ENCODE measurements at places on chromosomes 4 and X.

GRCh38 chr4:17646693-17647092 lies 32.3 kb downstream of the MED28 start:
- no peak for DNase-seq

DNA sequence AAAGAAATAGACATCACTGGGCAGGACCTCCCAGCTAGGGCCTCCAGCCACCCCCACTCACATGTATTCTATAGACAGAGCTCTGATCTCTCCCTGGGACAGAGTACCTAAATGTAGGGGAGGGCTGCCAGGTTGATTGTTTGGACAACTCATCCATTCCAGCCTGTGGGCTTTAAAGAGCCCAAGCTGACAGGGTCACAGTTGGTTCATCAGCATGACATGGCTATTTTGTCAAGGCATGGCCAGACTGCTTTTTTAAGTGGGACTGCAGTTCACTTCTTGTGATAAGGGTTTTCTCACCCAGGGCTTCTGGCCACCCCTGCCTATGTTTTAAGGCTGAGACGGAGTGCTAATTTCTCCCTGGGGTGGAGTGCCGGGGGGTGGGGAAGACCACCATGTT lies 63.3 kb downstream of the KLHL4 start:
- no peak for DNase-seq

DNA sequence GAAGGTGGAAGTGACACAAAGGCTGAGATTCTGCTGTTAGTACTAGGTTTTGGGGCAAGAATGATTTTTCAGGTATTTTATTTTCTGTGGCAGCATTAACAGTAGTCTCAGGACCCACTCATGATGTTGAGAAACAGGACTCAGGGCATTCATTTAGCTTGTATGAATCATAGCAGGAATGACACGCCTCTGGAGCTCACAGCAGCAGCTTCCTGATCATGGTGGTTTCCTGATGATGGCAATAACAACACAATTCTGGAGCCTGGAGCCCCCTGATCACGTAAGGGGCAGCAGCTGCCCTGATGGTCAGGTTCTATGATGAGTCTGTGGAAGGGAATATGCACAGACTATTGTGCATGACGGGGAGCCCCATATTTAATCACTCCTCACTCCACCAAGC lies 47.0 kb downstream of the TASL start:
- DNase-seq: no peak

DNA sequence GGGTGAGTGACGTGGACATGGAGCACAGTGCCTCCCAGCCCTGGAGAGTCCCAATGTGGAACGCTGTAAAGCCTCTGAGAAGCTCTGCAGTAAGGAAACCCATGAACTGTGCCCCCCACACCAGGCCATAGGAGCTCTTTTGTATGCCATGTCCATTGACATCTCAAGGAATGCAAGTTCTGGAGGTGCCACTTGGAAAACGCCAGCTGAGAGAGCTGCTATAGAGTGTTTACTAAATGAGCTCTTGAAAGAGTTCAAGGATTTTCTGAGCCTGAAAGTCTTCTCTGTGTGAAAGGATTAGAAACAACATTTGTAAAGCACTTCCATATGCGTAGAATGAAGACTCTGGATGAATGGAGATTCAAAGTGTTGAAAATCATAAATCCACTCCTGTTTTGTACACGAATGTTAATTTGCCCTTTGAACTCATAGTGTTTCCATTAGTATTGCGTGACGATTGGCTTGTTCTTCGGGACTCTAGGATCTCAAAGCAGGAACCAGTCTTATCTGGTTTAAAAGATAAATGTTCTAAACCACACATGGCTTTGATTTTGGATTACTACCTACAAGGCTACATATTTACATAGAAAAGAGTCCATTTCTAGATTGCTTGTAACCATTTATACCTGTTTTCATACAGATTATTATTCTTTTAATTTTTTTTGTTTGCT lies 41.8 kb upstream of the STOX2 start:
- DNase-seq: no peak

- no peak for DNase-seq
Measured at GRCh38 chrX:74438764-74439163, 17.5 kb downstream of the SLC16A2 start.

DNA sequence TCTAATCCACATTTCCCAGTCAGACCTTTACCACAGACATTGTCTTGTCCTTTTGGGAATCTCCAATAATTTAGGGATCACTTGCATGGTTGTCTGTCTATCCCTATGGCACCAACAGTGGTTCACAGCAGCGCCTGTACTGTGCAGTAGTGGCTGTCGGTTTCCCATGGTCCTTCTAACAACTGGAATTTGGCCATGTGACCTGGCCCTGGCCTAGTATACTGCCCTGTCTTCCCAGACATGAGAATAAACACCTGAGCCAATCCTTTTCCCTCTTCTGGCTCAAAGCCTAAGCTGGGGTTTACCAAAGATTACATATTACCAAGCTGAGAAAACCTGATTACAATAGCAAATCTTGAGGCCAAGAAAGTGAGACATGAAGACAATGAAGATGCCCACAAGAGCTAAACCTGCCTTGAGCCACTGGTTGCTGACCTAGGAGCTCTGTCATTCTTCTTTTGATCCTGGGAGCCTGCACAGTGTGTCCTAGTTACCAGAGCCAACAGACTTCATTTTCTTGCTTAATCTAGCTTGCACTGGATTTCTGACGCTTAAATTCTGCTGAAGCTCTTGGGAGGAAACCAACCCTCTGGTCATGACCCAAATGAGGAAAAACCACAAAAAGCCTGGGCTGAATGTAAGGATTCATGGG lies 92.1 kb downstream of the SCD5 start:
- DNase-seq: no peak

DNA sequence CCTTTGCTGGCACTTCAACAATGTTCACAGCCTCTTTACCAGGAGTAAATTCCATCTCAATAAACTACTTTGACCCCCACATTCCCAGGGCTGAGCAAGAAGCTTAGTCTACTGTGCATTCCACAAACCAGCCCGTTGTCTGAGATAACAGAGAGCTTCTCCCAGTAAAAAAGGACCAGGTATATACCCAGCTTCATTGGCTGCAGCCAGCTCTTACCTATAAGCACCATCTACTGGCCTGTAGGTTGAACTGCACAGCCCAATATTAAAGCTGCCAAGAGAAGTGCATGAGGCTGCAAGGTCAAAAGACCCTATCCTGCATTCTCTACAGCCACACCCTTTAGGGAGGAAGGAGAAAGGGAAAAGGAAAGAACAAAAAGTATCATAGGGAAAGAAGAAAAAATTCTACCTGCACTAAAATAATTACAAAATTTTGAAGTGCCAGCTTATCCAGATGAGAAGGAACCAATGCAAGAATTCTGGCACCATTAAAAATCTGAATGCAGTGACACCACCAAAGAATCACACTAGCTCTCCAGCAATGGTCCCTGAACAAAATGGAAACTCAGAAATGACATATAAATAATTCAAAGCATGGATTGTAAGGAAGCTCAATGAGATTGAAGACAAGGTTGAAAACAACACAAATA lies 45.7 kb upstream of the INTU start:
- no peak for DNase-seq

DNA sequence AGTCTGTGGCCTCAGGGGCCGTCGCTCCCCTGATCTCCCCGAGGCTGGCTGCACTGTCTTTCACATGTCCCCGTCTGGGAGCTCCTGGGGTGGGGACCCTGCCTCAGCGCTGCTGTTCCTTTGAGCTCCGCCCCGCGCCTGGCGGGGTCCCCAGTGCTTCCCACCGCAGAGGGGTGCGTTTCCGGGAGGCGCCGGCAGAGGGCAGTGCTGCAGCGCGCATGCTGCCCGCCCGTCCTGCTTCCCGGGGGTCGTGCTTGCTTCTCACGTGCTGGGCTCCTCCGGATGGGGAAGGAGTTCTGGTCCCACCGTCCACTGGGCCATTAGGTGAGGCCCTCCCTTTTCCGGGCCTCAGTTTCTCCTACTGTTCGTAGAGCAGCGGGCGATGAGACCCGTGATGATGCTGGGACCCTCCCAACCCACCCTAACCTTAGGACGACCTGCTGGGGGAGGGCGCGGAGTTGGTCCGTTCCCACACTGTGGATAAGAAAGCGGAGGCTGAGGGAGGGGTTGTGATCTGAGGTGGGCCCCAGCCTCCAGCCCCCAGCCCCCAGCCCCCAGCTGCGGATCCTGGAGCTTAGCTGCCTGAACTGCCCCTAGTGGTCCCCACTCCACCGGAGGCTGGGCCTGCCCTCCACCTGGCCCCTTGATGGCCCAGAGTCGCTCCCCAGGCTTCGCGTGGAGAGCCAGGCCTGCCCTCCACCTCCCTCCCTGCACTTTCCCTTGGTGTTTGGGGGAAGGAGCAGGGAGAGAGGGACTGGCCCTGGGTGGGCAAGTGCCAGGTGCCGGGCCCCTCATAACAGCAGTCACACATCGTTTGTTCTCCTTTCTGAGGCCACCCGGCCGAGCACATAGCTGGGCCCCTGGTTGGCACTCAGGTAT lies 15.3 kb downstream of the CPZ start:
- peak; percentile 68 for DNase-seq

DNA sequence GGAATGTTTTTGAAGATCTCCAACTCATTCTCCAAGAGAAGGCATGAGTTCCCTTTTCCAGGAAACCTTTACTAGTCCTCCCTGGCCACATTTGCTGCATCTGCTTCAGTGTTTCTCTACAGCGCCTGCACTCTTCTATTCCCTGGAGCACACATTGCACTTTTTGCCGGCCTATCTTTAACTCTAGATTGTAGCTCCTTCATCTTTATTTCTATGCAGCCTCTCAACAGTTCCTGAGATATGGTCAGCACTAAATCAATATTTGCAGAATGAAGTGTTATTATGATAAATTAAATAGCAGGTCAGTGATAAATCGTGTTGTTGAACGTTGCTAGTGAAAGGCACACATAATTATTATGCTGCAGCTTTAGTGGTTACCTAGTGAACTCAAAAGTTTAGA lies 88.3 kb downstream of the VCX3A start:
- no peak for DNase-seq

GRCh38 chrX:68146054-68146453 lies 287.2 kb downstream of the OPHN1 start:
- DNase-seq: no peak

DNA sequence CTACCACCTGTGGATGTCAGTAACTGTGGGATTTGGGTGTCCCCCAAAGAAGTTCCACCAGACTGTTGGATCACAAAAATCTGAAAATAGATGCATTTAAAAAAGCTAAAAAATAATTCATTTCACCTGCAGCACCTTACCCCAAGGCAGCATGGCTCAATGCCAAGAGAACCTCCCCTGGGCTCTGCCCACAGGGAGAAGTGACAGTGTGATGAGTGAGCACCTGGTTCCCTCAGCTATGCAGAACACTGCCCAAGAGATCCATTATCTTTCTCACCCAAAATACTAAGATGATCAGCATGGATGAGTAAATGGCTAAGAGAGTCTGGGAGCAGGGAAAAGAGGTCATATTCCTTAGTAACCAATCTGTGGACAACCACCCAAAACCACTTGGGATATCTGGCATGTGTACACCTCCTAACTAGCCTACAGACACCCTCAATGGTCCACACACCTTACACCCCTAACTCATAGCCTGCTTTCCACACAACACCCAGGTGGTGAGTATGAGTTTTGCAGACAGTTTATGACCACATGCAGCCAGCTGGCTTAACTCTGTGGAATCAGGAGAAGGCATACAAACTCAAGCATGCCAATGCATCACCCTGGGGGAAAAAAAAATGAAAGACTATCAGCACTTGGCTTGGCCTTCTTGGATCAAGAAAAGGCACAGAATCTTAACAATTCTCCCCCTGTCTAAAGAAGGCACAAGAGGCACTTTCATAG lies 416.5 kb upstream of the SMIM31 start:
- no peak for DNase-seq

DNA sequence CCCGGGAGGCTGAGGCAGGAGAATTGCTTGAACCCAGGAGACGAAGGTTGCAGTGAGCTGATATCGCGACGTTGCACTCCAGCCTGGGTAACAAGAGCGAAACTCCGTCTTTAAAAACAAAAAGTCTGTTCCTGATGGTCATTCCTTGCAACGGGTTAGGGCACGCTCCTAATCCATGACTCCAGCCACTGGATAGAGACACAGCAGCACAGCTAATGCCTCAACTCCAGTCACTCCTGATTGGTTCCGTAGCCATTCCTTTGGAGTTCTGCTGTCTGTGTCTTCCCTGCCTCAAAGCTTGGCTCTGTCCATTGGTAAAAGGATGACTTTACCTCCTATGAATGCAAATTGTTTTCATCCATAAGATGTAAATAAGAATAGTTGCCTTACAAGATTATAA lies 44.3 kb upstream of the FAM9A start:
- DNase-seq: no peak

DNA sequence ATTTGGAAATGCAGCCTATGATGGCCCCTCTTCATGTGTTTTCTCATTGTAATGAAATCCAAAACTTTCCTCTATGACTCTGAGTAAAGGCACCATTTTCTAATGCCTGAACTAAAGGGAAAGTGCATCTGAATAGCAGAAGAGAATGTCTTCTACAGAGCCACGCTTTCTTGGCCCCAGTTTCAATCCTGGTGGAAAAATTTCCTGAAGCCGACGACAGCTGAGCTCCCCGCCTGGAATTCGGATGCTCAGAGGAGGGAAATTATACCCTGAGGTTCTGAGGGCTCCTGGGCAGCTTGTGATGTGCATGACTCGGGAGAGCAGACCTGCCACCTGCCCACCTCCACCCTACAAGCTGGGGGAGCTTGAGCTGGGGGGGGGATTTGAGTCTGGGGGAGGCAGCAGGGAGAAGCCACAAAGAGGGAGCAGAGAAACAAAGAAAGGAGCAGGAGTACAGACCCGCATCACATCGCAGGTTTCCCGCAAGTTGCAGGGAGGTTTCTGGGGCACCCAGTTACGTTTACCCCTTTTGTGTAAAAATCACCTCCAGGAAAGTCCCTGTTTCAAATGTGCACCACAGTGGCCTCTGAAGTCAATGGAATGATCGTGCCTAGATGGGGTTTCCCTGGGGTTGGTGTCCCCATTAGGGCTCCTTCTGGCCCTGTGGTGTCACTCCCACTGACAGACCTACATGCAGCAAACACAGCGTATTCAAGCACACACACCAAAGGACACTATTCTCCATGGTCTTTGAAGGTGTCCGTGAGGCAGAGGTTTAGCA lies 145.6 kb upstream of the RBPJ start:
- DNase-seq: peak; percentile 81

GRCh38 chrX:120334603-120335002 lies 23.3 kb upstream of the TMEM255A start:
- no peak for DNase-seq

DNA sequence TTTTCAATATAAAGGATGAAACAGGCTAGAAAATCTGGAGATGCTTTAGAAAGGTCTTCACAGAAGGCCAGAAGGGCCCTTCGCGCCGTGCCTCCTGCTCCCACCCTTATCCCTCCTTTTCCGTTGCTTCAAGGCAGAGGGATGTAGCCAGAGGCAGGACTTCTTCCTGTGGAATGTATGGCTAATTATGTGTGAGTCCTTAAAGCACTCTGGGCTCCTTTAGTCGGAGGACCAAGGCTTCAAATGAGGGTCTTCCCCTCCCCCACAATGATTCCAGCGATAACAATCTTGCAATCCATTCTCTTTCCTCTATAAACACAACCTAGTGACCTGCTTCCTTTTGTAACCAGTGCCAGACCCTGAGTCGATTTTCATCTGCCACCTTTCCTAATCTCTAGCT lies 103.5 kb downstream of the GPC3 start:
- no peak for DNase-seq

DNA sequence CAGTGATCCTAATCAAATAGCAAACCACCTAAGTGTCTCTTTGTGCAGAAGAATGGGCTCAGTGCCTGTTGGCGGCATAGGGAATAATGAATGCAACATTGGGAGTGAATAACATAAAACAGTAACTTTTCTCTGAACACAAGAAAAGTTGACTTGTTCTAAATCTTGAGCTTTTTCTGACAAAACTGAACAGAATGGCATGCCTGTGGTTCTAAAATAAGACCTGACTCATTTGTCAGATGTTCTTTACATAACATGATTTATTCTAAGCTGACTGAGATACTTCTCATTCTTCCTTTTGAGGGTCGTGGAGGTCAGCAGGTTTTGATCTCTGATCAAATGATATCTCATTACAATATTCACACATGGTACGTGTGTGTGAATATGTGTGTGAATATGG lies 165.4 kb upstream of the WDR1 start:
- DNase-seq: no peak

All from right hindlimb (tissue), 1 donor.